IMR-90 (cell line): ENCODE measurements at places on chromosomes 1 and 21. TPM values are rescaled to one million over a fixed set of nuclear protein-coding genes. Genes with fewer than 3 reads are reported as not detected.
A peak's percentile ranks its signal among the peaks of the same experiment; 100 is the strongest.

Gene PTGS2
- 4.8 and 6.9 TPM in 2 replicates for total RNA-seq

Gene TGFB2
- 3.8 and 5.3 TPM in 2 replicates for total RNA-seq

Gene LMOD1
- 44.4 and 53.2 TPM in 2 replicates for total RNA-seq

- H3K4me3 ChIP-seq: peak overlapping the region; percentile 55
- H3K27me3 ChIP-seq: peaks cover 8% of the 10 kb centered on the region
- peak overlapping the region; percentile 74; the same call in 1 of the 2 replicates for H3K27ac ChIP-seq
- H3K4me1 ChIP-seq: no peaks in the 10 kb centered on the region
Measured at GRCh38 chr1:81799939-81800694, 617 bp upstream of the ADGRL2 start.

GRCh38 chr1:64906447-64906846, 59.9 kb downstream of the JAK1 start:
- H3K4me1 ChIP-seq: peaks cover 3% of the 10 kb centered on the region
- H3K27me3 ChIP-seq: no peaks in the 10 kb centered on the region
- H3K36me3 ChIP-seq: no peaks in the 10 kb centered on the region
- no peak overlapping the region for H3K27ac ChIP-seq
- H3K4me3 ChIP-seq: no peak overlapping the region

- peak; percentile 21 for DNase-seq
- no peaks in the 10 kb centered on the region for H3K36me3 ChIP-seq
- H3K4me3 ChIP-seq: no peak overlapping the region
- H3K4me1 ChIP-seq: peaks cover 6% of the 10 kb centered on the region
Measured at GRCh38 chr1:92031281-92032110, 1.7 kb downstream of the EPHX4 start.

DNA sequence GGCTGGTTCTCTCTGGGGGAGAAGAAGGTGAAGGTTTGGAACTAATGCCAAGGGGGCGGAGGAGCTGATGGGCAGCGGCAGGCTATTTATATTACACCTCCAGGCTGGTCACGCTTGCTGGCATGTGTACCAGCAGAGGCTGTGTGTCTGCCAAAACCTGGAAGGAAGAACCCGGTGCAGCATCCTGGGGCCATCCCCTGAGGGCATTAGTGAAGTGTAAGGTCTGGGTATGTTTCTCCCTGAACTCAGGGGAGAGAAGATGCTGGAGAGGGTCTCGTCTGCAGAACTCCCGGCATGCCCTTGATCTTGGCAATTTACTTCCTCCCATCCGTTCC, 5.3 kb downstream of the DISP3 start:
- H3K27ac ChIP-seq: no peak overlapping the region
- no peaks in the 10 kb centered on the region for H3K4me1 ChIP-seq

Gene PLA2G2C
- not detected in 2 replicates for total RNA-seq

DNA sequence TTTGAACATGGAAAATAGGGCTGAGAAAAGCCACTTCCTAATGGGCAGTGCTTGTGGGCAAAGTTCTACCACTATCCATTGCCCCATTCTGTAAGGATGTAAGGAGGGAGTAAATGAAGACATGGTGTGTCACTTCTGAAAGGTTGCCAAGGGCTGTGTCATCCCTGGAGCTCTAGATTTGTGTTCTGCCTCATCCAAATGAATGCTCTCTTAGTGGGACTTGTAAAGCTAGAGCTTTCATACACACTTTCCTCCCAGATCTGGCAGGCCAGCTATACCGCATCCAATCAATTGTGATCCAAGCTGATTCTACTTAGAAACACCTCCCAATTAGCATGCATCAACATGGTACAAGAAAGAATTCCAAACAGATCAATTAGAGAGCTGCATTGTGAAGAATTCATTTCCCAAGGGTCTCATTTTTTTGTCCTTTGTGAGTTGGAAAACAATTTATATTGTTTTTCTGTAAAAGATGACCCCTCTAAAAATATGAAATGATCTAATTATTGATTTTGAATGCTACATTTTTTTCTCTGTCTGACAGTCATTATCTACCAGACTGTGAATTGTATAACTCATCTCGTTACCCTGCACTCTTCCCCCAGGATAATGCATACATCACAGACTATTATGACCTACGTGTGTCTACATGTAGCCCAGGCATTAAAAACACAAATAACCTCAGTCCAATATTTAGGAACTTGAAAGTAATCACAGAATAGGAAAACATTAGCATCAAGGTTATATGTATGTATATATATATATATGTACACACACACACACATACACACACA, 117.1 kb upstream of the DUSP10 start:
- no peak overlapping the region for H3K27ac ChIP-seq
- H3K4me1 ChIP-seq: peaks cover 2% of the 10 kb centered on the region
- no peaks in the 10 kb centered on the region for H3K36me3 ChIP-seq
- peak; percentile 93 for DNase-seq
- H3K27me3 ChIP-seq: no peaks in the 10 kb centered on the region

- no peak overlapping the region for H3K27ac ChIP-seq
- H3K4me3 ChIP-seq: no peak overlapping the region
- no peaks in the 10 kb centered on the region; the same call in 1 of the 2 replicates for H3K4me1 ChIP-seq
- H3K36me3 ChIP-seq: no peaks in the 10 kb centered on the region
Measured at GRCh38 chr1:226571893-226572292, 23.3 kb downstream of the STUM start.

- H3K27me3 ChIP-seq: no peaks in the 10 kb centered on the region
- H3K36me3 ChIP-seq: no peaks in the 10 kb centered on the region
- H3K4me1 ChIP-seq: peaks cover under 1% of the 10 kb centered on the region; the same call in 1 of the 2 replicates
Measured at GRCh38 chr1:221892301-221892830, 150.5 kb upstream of the DUSP10 start.

DNA sequence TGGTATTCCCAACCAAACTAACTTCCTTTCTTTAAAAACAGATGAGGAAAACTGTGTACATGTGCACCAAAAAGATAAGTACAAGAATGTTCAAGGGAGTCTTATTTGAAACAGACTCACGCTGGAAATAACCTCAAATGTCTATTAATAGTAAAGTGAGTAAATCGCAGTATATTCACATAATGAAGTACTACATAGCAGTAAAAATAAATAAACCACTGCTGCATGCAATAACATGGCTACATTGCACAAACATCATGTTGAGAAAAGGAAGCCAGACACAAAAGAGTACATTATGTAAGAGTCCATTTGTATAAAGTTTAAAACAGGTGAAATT, 5.2 kb upstream of the DENND2D start:
- no peaks in the 10 kb centered on the region for H3K36me3 ChIP-seq
- DNase-seq: peak; percentile 76
- peaks cover 16% of the 10 kb centered on the region for H3K4me1 ChIP-seq

DNA sequence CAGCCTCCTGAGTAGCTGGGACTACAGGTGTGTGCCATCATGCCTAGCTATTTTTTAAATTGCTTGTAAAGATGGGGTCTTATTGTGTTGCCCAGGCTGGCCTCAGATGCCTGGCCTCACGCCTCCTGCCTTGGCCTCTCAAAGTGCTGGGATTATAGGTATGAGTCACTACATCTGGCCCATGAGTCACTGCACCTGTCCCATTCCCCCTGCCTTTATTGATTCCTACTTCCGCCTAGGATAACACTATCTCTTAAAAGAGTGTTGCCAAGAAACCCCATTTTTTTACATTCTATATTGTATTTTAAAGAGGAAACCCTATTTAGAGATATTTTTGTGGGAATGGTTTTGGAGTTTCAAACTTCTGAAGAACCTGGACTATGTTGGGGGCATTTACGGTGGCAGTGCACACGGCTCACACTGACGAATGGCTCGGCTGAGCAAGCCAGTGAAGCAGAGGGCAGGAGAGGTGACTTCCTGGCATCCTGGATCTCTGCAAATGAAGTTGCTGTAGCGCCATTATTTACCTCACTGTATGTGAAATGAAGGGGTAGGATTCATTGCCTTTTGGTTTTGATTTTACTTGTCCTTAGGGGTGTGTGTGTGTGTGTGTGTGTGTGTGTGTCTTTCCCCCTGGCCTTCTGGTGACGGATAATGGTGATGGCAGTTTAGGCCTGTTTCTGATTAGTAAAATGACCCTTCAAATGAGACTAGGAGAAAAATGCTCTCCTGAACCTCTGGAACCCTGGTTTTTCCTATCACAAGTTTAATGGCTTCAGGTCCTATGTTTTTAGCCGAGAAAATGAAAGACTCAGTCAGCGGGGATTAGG, 22.5 kb downstream of the KIF26B start:
- no peak overlapping the region for H3K4me3 ChIP-seq
- no peaks in the 10 kb centered on the region for H3K4me1 ChIP-seq
- no peaks in the 10 kb centered on the region for H3K27me3 ChIP-seq
- no peak for DNase-seq
- no peak overlapping the region for H3K27ac ChIP-seq

DNA sequence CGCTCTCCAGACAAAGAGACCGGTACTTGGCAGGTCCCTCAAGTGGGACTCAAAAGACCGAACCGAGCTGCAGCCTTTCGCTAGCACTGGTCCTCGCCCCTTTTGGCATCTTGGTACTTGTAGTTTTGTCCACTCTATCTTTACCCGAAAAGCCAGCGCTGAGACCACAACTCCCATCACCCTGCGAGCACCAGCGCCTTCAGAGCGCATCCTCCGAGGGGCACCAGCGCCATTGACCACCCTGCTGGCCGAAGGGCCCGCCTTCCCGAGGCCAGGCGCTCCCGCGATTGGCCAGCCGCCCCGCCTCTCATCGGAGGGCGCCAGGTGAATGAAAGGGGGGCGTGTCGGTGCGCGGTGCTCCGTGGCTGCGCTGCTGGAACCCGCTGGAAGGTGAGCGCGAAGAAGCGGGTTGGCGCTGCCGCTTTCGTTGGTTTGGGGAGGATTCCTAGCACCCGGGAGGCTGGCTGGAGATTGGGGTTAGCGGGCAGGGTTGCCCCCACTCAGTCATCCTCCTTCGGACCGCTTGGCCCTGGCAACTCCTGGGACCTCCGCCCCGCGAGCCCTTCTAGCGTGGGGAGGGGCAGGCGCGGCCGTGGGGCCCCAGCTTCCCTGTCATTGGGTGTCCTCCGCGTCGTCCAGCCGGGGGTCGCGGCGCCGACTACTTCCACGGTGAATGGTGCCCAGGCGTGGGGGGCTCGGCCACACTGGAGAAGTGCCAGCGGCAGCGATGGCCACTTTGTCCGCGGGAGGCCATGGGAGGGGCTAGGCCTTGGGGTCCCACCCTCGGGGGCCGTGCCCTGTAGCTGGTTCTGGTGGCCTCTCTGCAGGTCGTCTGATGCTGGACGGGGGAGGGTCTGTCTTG, at the start of gene ZBTB8B:
Gene ZBTB8B (plus strand): TSS at position 357 of the 862 bp plus-strand sequence. CDS start 5,553 bp downstream, outside the sequence.
- no peak within 1 kb of the TSS for H3K27ac ChIP-seq
- H3K4me1 ChIP-seq: peaks cover 3% of the 10 kb centered on the region; the same call in 1 of the 2 replicates
- peak; percentile 41 for DNase-seq
- H3K4me3 ChIP-seq: peak within 1 kb of the TSS; percentile 35
- no peaks in the 10 kb centered on the region for H3K36me3 ChIP-seq
- peaks cover 54% of the 10 kb centered on the region for H3K27me3 ChIP-seq

DNA sequence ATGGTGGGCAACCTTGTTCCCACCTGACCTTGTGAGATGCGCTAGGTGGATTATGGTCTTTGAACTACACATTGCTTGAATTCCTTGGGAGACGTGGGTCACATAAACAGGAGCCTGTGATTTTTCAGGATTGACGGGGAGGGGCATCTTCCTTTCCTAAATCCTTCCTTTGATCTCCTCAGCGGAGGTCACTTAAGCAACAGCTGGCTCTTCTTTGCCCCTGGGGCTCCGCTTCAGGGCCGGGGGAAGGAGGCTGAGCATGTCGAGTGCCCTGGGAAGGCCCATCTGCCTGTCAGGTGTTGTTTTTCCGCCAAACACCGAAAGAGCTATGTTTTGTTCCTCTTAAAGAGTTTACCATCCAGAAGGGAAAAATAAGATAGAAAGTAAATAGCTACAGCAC, 40.6 kb downstream of the KIF26B start:
- H3K27me3 ChIP-seq: no peaks in the 10 kb centered on the region
- no peak overlapping the region for H3K27ac ChIP-seq
- H3K36me3 ChIP-seq: 0 out of 2 replicates have a peak, but pooled peaks cover 1% of the 10 kb centered on the region

Gene SLC1A7
- total RNA-seq: not detected in 2 replicates

DNA sequence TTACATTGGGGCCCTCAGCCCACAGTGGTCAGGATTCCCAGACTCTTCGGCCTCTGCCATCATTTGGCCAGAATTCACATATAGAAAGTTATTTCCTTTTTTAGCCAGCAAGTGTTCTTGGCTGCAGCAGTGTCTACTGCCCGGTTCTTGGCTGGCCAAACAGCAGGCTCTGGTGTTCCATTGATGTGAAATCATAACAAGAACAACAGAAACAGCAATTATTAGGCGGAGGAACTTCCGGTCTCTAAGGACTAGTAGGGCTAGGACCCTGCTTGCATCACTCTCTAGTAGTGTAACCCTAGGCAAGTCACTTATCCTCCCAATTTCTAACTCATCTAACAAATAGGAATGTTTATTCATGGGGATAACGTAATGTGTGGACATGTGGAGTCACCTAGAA, 8.7 kb upstream of the GJA5 start:
- H3K27me3 ChIP-seq: peaks cover 1% of the 10 kb centered on the region; the same call in 1 of the 2 replicates
- H3K36me3 ChIP-seq: no peaks in the 10 kb centered on the region
- H3K4me3 ChIP-seq: no peak overlapping the region
- no peak for DNase-seq

GRCh38 chr1:242425232-242425631, 99.3 kb downstream of the PLD5 start:
- no peak for DNase-seq
- no peak overlapping the region for H3K27ac ChIP-seq
- no peaks in the 10 kb centered on the region for H3K36me3 ChIP-seq

DNA sequence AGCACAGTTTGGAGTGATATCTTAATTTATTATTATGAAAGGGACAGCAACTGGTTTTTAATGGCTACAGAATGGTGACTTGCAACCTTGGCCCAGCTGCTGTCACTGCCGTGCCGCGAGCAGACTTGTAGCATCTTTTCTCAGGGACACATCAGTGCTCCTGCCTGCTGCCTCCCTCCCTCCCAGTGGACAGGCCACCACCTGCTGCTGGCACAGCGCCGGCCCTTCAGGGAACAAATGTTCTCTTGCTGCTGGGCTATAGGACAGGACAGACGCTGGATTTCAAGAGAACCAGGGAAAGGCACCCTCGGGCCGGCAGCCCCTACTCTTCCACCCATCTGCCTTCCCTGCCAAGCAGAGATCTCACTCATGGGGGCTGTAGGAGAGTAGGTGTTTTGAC, 413.8 kb upstream of the NFIA start:
- no peak for DNase-seq
- no peaks in the 10 kb centered on the region for H3K27me3 ChIP-seq
- no peaks in the 10 kb centered on the region for H3K4me1 ChIP-seq
- H3K36me3 ChIP-seq: no peaks in the 10 kb centered on the region
- H3K27ac ChIP-seq: no peak overlapping the region

DNA sequence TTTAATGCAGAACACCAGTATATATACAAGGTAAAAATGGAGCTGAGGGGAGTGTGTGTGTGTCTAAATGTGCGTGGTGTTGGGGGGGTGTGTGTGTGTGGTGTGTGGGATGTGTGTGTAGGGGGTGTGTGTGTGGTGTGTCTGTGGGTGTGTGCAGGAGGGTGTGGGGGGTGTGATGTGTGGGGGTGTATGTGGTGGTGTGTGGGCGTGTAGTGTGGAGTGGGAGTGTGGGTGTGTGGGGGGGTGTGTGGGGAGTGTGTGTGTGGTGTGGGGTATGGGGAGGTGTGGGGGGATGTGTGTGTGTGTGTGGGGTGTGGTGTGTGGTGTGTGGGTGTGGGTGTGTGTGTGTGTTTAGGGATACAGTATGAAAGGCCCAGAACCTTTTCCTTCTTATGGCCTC, 202.3 kb upstream of the CACYBP start:
- DNase-seq: no peak
- H3K27ac ChIP-seq: no peak overlapping the region
- no peak overlapping the region for H3K4me3 ChIP-seq
- no peaks in the 10 kb centered on the region for H3K36me3 ChIP-seq
- H3K4me1 ChIP-seq: 0 out of 2 replicates have a peak, but pooled peaks cover 2% of the 10 kb centered on the region
- peaks cover 2% of the 10 kb centered on the region; the same call in 1 of the 2 replicates for H3K27me3 ChIP-seq

- no peak overlapping the region for H3K27ac ChIP-seq
- no peaks in the 10 kb centered on the region for H3K4me1 ChIP-seq
- no peak for DNase-seq
- no peaks in the 10 kb centered on the region for H3K36me3 ChIP-seq
Measured at GRCh38 chr1:175185903-175186302, 6.7 kb downstream of the KIAA0040 start.
